ENCODE measurements at places on chromosomes 11 and 22. TPM values are rescaled to one million over a fixed set of nuclear protein-coding genes. Genes with fewer than 3 reads are reported as not detected.

OR4X1 gene
- total RNA-seq = not detected

RTN4RL2 gene
- total RNA-seq = under 0.01 TPM

LRRC74B gene
- not detected for total RNA-seq

CST6 gene
- 0.22 TPM for total RNA-seq

OTOG gene
- not detected for total RNA-seq

SLC22A6 gene
- total RNA-seq = not detected
